ENCODE measurements at places on chromosomes 11 and 22.

- DNase-seq = no peak
Measured at GRCh38 chr22:43275545-43276317, 67.4 kb downstream of the SCUBE1 start.

DNA sequence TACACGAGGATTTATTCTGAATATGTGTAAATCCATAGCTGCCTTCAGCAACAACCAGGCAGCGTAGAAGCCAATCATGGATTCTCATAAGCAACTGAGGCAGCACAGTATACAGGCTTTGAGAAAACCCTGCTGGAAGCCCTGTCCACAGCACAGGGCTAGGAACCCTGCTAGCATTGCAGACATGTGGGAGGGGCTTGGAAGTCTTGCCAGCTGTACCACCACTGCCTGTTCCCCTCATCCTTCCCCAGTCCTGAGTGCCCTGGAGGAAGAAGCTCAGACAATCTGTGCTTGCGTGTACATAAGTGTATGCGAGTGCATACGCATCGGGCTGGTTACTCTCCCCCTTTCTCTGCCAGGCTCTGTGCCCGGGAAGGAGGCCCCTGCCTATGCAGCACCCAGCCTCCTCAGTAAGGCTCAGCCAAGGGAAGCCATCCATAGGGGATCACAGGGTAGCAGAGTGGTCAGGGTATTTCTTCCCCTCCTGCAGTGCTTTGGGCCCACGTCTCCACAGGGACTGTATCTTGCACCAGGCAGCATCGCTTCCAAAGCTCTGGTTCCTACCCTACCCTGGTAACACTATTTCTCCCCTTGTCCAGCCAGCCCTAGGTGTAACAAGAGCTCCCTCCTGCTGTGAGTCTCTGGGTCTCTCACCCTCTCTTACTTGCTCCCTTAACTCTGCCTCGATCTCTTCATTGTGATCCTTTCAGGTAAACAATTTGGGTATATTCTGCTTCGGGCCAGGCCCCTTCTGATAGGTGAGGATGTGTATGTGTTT lies 90.5 kb downstream of the GALNT18 start:
- DNase-seq = peak; percentile 13

GRCh38 chr11:69240332-69241074 lies 53.5 kb upstream of the MYEOV start:
- DNase-seq = peak; percentile 12

DNA sequence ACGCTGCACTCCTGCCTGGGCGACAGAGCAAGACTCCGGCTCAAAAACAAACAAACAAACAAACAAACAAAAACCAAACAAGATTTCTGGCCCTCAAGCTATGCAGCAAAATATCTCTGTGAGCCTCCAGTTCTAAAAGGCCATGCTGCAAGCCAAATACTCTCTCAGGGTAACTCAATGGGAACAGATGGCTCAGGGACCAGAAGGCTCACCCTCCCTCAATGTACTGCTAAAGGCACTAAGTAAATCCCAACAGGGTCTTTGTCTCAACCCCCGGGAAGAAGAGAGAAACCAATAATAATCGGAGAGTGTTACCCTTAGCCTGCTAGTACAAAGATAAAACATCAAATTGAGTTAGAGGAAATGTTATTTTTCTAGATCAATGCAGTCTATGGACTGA lies 119.7 kb upstream of the ZC3H12C start:
- DNase-seq = no peak

DNA sequence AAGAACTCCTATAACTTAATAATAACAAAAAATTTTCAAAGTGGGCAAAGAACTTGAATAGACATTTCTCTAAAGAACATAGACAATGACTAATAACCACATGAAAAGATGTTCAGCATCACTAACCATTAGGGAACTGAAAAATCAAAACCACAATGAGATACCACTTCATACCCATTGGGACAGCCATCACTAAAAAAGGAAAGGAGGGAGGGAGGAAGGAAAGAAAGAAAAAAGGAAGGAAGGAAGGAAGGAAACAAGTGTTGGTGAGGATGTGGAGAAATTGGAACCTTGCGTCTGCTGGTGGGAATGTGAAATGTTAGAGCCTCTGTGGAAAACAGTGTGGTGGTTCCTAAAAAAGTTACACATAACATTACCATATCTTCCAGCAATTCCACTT lies 55.8 kb downstream of the MS4A13 start:
- no peak for DNase-seq

GRCh38 chr11:61593151-61593550 lies 12.3 kb upstream of the SYT7 start:
- DNase-seq = no peak

- DNase-seq = no peak
Measured at GRCh38 chr11:36352922-36353321, 56.8 kb downstream of the PRR5L start.

GRCh38 chr22:28208036-28208435 lies 289.0 kb upstream of the PITPNB start:
- DNase-seq = no peak

DNA sequence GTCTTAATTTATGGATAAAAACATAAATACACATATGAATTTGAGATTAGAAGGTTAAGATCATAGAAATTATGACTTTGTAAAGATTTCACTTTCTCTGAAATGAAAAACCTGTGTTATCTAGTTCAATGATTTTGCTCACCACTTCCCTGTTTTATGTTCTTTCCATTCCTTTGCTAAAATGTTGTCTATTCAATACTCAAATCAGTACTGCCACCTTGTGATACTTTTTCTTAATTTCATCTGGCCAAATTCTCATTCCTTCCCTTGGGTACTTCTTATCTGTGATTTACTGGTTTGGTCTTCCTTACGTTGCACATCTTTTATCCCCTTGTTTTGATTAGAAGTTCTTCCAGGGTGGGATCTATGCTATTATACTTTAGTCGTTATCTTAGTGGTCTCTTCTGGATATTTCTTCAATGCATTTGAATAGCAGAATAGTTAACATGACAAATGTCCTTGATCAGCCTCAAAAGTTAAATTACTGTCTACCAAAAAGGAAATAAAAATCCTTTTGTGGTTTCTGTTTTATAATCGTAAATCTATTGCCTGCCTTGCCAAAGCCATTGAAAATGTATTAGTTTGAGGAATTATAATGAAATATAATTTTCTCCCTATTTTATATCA lies 197.0 kb downstream of the PGR start:
- DNase-seq = peak; percentile 19

GRCh38 chr11:75697906-75698581 lies 19.6 kb upstream of the MOGAT2 start:
- no peak for DNase-seq

- no peak for DNase-seq
Measured at GRCh38 chr22:27416511-27417420, 384.8 kb downstream of the MN1 start.

Data from cerebellar cortex (tissue), 1 donor.